GF-D8 (cell line): ENCODE measurements at places on chromosomes 16 and 17.
A peak's percentile ranks its signal among the peaks of the same experiment; 100 is the strongest.

GRCh38 chr17:58317421-58318064 is 11.1 kb downstream of the TSPOAP1 start:
- no peak for DNase-seq

- peak; percentile 4 for DNase-seq
These were observed 28.0 kb downstream of the DCUN1D3 start for GRCh38 chr16:20871941-20872815.

- DNase-seq = no peak
These were observed 6.1 kb downstream of the DOK4 start for GRCh38 chr16:57479976-57480753.

DNA sequence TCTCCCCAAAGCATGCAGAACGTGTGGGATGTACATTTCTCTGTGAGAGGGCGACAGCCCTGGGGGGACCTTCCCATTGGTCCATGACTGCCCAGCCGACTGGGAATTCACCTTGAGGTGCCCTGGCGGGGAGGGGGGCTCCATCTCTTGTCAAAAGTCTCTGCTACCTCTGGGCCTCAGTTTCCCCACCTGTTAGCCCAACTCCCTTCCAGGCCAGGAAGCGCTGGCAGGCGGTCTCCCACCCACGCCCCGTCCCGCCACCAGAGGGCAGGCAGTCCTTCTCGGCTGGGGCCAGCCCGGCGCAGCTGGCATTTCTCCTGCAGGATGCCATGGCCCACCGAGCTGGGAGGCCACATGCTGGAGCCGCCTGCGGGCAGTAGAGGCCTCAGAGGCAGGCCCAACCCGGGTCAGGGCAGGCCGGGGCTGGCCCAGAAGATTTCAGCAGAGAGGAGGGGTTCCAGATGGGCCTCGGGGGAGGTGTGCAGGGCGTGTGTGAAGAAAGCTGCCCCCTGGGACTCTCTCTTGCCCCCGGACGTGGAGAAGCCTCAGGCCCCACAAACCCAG is 16.6 kb downstream of the CD7 start:
- DNase-seq = no peak

DNA sequence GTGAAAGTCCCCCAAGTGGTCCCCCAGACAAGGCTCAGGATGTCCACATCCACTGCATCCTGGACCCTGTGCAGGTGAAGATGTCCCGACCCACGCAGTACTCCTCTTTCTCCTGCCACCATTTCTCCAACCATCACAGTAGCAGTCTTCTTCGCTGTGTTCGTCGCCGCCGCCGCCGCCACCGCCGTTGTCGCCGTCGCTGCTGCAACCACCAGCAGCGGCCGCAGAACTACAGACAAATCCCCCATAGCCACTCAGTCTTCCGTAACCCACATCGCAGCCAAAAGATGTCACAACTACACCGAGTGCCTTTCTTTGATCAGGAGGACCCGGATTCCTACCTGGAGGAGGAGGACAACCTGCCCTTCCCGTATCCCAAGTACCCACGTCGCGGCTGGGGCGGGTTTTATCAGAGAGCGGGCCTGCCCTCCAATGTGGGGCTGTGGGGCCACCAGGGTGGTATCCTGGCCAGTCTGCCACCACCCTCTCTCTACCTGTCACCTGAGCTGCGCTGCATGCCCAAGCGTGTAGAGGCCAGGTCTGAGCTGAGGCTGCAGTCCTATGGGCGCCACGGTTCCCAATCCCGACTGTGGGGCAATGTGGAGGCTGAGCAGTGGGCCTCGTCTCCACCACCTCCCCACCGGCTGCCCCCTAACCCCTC is 917 bp downstream of the SPEM2 start:
- DNase-seq = no peak

DNA sequence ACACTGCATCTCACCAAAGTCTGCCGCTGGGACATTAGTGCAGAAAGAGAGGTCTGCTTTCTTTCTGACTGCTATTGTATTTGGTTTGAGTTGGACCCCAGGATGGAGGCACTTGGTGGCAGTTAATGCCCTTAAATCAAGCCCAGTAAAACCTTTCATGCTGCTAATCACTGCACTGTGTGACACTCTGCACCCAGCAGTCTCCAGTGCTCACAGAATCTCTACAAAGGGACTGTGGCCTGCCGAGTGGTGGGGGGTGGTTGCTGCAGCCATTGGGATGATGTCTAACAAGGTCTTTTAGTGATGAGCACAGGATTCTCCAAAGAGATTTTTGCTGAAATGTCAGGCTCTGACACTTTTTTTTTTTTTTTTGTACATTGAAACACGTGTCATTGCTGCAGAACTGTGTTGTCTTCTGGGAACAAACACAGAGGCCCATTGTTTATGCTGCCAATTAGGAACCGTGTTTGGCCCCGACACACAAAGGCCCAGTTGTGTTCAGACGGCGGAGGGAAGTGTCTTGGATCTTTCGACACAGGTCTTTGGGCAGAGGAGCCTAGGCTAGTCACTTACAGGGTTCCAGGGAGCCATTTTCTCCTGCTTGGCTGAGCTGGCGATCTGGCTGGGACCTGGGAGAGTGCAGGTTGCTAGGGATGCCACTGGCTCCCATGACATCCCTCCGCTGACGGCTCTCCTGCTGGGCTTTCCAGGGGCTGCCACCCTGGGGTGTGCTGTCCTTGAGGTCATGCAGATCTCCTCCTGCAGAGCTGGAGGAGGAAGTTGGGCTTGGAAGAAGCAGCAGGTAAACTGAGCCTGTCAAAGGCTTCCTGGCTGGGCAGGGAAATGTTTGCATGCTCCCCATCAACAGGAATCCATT is 16.2 kb upstream of the TNRC6C start:
- DNase-seq = no peak

- DNase-seq = no peak
These were observed 1.8 kb downstream of the MRPL28 start for GRCh38 chr16:368388-369158.

- DNase-seq = no peak
These were observed 11.6 kb downstream of the ARHGAP44 start for GRCh38 chr17:12800855-12801365.

DNA sequence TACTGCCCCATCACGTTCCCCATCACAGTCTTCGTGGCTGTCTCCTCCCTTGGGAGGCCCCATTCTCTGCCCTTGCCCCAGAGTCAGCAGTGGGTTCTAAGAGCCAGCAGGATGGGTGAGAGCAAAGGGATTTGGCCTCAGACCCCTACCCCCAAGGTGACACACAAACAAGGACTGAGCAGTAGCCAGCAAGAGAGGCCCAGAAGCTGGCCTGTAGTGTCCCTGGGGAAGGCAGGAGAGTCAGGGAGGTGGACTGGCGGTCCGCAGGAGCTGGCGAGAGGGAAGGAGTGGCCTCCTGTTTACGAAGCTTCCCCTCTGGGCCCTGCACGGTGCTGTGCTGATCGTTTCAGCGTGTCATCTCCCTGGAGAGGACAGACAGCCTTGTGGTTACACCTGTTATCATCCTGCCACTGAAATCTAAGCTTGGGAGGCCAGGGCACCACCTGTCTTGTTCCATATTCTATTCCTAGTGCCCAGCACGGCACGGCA is 8.4 kb downstream of the WDR81 start:
- no peak for DNase-seq

- DNase-seq = no peak
These were observed 407.0 kb downstream of the SOX9 start for GRCh38 chr17:72527789-72528188.

DNA sequence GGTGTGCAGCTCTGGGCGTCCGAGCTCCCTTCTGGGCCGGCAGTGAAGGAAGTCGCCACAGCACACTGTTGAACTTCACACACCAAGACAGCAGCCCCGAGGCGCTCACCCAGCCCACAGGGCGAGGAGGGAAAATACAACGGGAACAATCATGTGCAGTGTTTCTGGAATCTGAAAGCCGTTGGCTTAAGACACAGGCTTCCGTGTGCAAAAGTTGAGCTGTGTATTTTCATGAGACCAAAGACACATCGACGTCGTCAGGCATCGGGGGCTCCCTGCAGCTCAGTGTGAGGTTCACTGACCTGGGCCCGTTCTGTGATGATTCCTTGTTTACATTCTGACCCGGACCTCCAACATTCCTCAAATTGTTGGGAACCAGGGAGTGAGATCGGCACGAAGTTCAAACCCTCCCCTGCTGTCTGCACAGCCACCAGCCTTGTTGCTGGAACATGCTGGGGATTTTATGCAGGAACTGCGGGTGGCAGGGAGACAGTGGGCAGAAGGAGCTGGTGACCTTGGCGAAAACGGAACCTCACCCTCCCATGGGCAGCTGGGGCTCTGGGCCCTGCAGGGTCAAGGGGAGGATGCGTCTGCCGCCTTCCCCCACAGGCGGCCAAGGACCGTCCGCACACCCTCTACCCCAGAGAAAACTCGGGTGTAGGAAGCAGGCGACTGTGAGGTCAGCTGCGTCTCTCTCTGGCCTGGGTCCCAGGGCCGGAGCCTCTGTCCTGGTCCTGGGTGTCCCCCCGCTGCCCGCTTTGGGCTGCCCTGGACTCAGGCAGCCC is 72.2 kb downstream of the METRNL start:
- no peak for DNase-seq

DNA sequence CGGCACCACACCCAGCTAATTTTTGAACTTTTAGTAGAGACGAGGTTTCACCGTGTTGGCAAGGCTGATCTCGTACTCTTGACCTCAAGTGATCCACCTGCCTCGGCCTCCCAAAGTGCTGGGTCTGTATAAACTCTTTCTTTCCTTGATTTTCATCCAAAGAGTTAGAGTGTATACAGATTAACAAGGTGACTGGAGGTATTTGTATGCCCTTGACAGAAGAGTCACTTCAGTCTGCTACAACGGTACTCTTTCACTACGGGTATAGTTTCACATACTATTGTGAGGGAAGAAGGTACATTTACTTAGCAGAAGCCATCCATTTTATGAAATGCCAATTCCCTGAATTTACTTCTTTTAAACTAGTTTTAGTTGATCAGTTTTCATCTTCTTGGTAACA is 32.5 kb downstream of the PPM1E start:
- no peak for DNase-seq

- DNase-seq = no peak
These were observed 25.3 kb downstream of the ANKRD40 start for GRCh38 chr17:50682441-50682840.

DNA sequence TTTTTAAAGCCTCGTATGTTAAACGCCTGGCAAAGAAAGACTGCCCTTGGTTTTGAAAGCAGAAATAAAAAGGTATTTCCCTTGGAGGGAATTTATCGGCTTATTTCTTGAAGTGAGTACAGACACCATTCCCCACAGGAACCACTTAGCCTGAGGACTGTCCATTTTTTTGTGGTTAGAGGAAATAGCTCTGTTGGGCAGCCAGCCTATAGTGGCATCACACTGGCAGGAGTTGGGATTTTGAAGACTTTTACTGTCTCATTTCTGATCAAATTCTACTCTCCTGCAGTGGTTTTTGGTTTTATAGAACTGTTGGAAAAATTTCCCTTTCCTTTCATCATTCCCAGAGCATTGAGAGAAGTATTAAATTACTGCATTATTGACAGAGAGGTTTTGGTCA is 34.1 kb upstream of the CDC6 start:
- DNase-seq = no peak

- peak; percentile 71 for DNase-seq
These were observed 1.2 kb upstream of the COG1 start for GRCh38 chr17:73191443-73192205.

DNA sequence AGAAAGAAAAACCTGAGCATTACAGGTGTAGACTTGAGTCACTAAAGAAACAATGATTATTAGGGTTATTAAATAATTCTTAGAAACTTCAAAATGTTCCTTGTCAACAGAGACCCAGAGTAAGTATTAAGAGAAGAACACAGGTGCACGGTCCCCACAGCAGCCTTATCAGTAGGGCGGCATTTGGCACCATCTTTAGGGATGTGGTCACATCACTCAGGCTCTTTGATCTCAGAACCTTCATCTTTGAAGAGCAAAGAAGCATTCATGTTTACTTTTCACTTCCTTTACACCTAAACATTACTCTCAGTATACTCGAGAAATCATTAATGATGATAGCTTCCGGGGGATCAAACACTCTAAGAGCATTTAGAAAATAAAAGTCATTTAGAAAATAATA is 928.7 kb downstream of the KCNJ2 start:
- DNase-seq = no peak

DNA sequence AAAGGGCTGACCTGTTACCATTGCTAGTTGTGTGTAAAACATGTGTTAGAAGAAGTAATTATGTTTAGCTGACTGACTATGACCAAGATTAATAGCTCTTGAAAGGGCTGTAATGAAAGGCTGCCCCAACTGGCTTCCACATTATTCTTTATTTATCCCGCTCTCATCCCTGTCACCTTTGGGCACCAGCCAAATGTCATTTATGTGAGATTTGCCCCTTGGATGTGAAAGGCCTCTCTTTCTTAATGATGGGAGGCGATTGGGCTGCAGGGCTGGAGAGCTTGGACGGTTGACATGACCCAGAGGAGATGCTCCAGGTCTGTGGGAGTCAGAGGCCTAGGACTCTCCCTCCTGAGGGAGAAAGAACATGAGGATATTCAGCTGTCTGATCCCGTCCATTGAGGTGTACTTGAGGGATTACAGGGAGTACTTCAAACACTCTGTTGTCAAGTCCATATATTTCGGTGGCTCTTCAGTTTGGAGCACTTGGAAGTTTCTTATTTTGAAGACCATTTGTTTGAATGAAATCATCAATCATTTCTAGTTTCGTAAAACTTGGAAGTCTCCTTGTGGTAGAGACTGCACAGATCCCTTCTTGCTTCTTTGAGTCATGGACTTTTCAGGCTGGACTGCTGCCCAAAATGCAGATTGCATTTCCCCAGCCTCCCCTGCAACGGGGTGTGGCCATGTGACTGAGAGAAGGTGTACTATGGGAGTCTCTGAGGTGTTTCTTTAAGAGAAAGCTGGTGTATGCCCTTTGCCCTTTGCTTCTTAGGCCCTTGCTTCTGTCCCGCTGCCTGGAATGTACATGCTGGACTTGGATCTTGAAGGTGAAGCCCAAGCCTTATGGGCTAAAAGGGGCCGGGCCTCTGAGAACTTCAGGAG is 51.3 kb downstream of the FTO start:
- no peak for DNase-seq

- DNase-seq = no peak
These were observed 381.0 kb upstream of the TNRC6C start for GRCh38 chr17:77577491-77577890.

DNA sequence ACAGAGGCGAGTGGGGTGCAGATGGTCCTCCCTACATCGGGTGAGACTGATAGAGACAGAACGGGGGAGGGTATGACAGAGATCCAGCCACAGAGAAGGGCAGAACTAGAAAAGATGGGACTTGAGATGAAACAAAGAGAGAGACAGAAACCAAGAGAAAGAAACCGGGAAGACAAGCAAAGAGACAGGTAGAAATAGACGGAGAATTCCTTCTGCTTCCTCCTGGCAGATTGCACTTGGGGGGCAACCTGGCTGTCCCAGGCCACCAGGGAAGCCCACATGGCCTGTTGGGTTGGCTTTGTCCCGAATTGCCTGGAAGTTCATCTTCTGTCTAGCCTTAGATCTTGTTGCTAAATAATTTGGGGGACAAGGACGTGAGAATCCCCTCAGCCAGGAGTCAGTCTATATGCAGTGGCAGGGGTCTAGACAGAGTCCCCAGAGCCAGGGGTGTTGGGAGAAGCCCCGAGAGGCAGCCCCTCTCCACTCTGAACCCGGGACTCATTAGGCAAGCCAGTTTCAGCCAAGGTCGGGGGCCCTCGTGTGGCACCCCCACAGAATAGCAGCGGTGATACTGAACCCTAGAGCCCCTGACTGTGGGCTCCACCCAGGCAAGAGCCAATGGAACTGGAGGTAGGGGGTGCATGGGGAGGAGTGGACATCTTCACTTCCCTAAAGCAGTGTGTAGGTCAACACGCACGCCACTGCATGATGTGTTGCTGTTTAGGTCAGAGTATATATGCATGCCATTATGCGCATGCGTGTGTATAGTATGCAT is 627 bp upstream of the TSPOAP1 start:
- DNase-seq = no peak
